ENCODE measurements at places on chromosomes 7 and 10. TPM values are rescaled to one million over a fixed set of nuclear protein-coding genes. Genes with fewer than 3 reads are reported as not detected.

The OR6B1 gene
- polyA plus RNA-seq, result not detected

DNA sequence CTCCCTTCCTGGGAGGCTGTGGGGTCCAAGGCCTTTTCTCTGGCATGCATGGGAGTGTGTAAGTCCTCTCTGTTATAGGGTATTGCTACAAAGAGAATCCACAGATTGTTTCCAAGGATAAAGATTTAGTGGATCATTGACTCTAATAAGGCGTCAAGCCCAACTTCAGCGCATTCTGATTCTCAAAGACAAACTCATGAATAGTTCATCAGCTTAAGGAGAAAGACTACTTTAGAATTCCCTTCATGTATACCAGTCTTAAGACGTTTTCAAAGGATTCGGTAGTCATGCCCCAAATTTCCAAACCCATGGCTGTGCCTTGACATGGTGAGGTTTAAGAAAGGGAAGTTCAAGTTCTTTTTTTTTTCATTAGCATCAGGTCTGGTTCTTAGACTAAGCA lies 46.6 kb upstream of the ABLIM1 start:
- H3K27ac ChIP-seq, result no peak overlapping the region
- H3K36me3 ChIP-seq, result no peaks in the 10 kb centered on the region
- no peaks in the 10 kb centered on the region for H3K4me1 ChIP-seq
- H3K4me3 ChIP-seq, result no peak overlapping the region

DNA sequence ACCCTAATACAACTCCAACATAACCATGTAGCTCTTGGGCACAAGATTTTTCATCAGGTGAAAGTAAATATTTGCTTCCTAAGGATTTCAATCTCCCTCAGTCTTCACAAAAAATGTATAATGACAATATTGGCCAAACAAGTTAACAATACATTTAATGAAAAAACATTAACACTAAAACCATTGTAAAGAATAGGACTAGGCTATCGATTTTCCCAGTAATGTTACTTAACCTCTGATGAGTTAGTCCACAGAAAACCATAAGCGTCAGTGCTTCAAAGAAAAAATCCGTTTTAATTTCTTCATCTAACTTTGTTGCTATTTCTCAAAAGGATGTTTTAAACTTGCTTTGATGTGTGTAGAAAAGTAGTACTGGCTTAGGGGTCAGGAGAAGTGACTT lies 1.2 kb downstream of the ZNF33B start:
- H3K4me1 ChIP-seq, result peaks cover 10% of the 10 kb centered on the region
- no peak overlapping the region for H3K4me3 ChIP-seq
- peak overlapping the region; percentile 89 for H3K27ac ChIP-seq
- H3K36me3 ChIP-seq, result peaks cover 1% of the 10 kb centered on the region
- no peaks in the 10 kb centered on the region for H3K27me3 ChIP-seq

- H3K27me3 ChIP-seq, result no peaks in the 10 kb centered on the region
- no peak overlapping the region for H3K27ac ChIP-seq
- H3K36me3 ChIP-seq, result no peaks in the 10 kb centered on the region
Measured at GRCh38 chr7:105596866-105597265, 15.6 kb upstream of the EFCAB10 start.

Measured in sigmoid colon (tissue), 7 donors.